ENCODE measurements at places on chromosomes 7 and 10. TPM values are rescaled to one million over a fixed set of nuclear protein-coding genes. Genes with fewer than 3 reads are reported as not detected.
A peak's percentile ranks its signal among the peaks of the same experiment; 100 is the strongest.

DNA sequence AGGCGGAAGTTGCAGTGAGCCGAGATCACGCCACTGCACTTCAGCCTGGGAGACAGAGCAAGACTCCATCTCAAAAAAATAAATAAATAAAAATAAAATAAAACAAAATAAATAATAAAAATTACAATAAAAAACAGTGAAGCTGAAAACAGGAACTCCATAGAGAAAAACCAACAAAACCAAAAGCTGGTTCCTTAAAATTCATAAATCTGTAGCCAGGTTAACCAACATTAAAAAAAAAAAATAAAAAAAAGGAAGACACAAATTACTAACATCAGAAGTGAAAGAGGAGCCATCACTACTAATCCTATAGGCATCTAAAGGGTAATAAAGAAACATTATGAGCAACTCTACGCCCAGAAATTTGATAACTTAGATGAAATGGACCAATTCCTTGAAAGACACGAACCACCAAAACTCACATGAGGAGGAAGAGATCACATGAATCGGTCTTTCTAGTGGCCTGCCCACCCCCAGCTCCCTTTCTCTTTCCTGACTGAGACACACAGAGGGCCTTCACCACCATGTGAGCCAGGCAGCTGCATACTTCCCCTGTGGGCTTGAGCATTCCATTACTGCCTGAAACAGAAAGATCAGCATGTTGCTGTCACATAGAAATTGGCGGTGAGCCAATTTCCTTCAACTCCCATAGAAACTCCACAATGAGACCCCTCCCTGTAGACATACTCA, 208.7 kb downstream of the MAD1L1 start:
- no peak for DNase-seq

GRCh38 chr7:80703272-80703671, 64.8 kb downstream of the CD36 start:
- DNase-seq = no peak

DNA sequence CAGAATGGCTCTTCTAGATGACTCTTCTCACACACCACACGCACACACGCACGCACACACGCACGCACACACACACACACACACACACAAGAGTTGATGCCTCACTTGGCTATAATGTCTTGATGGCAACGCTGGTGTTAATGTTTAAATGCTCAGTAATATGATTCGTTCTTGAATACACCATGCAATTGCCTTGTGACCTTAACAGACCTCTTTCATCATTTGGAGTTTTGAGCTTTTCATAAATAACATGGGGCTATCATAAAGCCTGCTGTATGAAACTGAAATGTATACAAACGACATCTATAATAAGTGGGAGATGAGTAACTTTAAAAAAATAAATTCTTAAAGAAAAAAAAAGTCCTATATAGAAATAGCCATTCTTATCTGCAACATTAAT, 8.2 kb downstream of the JCAD start:
- no peak for DNase-seq

- no peak for DNase-seq
Observed at GRCh38 chr7:52639126-52639525, 396.3 kb upstream of the POM121L12 start.

DNA sequence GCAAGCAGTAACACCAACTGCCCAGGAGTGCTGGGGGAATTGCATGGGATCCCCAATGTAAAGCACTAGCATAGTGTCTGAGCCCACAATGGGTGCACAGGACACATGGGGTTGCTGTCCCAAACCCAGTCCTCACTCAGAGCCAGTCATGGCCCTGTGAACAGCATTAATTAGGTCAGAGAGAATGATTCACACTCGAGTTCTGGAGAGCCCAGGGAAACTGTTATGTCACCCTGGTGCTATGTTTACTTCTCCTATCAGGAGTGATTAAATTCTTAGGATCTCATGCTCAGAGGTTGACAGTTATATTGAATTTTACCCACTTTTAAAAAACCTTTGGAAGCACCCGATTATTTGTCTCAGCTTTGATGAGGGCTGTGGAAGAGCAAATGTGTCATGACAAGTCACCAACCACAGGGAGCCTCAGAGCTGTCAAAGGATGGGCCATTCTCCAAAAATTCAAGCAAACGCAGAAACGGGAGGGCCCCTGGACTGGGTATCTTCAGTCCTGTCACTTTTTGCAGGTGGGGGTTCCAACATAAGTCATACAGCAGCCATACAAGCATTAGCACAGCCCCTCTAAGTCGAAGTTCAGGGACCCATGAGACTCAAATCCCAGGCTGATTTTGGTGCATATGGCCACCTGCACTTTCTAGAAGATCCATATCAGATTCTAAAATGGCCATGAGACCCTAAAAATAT, 1.3 kb upstream of the RASSF4 start:
- no peak for DNase-seq

GRCh38 chr7:141431140-141431479, 120.1 kb upstream of the AGK start:
- no peak for DNase-seq

DNA sequence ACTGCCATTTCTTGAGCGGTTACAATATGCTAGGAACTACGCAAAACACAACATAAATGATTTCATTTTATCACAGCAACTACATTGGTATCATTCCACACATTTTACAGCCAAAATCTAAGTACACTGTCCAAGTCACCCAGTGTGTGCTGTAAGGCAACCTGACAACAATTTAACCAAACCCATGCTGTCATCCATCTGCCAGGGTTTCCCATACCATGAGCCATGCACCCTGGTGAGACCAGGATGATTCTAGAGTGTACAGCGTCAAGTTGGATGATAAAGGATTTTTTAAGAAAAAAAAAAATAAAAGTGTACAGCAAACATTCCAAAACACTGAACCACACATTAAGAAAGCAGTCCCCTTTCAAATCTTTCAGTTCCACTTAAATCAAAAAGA, 52.9 kb downstream of the PIK3AP1 start:
- DNase-seq = no peak

GRCh38 chr10:132400547-132401151, 3.6 kb downstream of the PWWP2B start:
- DNase-seq = no peak

GRCh38 chr7:101635484-101635883, 6.4 kb upstream of the MYL10 start:
- no peak for DNase-seq

GRCh38 chr10:48944171-48944570, 4.5 kb upstream of the LRRC18 start:
- DNase-seq = no peak

DNA sequence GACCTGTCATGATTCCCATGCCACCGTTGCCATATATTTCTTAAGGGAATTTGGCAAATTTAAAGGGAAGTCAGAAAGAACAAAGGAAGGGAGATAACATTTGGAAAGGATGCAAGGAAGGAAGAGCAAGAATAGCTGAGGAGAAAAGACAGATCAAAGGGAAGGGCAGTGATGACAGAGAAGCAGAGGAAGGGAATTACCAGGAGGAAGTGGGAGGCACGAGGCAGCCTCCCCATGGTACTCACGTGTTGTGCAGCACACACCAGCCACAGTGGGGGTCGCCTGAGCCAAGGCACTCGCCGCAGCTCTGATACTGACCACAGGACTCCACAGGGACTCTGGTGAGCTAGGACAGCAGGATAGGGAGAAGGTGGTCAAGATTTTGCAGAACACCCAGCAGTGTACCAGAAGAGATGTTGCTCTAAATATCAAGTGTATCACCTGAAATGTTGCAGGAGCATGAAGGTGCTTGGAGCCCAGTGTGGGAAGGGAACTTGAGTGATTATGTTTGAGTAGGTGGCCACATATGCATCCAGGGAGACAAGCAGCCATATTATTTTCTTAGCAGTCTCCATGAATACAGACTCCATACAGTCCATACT, 335.3 kb downstream of the PLXNA4 start:
- no peak for DNase-seq

GRCh38 chr7:2241580-2242540, at the start of the genes MRM2 and NUDT1:
Gene MRM2, minus strand, starts transcription at chr7:2242205. Its CDS starts 36 bp downstream, at chr7:2242169.
Gene NUDT1, plus strand, starts transcription at chr7:2242226. Its CDS starts 2,349 bp downstream, at chr7:2244575.
- peak; percentile 50 for DNase-seq

DNA sequence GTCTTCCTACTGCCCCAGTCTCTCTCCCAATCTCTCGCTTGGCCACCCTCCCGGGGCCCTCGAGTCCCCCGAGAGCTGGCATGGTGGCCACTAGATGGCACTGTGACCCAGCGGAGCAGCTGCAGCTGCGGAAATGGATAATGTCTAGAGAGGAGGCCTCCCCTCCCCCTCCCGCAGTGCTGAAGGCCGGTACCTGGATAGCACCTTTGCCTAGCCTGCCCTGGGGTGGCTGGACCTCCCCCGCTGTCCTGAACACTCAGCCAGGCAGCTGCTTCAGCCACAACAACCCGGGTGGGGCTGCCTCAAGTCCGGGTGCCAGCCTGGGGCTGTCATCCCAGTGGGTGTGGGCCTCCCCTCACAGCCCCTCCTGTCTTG, 65.2 kb downstream of the GOLGA7B start:
- DNase-seq = peak; percentile 52

DNA sequence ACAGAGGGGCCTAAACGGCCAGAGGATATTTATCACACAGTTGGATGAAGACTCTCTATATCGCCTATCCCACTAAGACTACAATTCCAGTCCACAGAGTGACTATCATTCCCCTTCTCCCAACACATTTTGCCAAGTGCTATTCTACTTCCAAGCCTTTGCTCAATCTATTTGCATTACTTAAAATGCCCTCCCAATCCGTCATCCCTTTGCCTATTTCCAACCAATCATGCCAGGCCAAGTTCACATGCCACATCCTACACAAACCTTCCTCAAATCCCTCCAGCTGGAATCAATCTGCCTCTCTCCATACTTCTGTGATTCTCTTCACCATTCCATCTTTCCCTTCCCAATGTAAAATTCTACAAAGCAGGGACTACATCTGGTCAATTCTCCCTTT, 38.2 kb downstream of the SMURF1 start:
- no peak for DNase-seq

GRCh38 chr10:17196573-17196972, 4.9 kb downstream of the TRDMT1 start:
- no peak for DNase-seq

DNA sequence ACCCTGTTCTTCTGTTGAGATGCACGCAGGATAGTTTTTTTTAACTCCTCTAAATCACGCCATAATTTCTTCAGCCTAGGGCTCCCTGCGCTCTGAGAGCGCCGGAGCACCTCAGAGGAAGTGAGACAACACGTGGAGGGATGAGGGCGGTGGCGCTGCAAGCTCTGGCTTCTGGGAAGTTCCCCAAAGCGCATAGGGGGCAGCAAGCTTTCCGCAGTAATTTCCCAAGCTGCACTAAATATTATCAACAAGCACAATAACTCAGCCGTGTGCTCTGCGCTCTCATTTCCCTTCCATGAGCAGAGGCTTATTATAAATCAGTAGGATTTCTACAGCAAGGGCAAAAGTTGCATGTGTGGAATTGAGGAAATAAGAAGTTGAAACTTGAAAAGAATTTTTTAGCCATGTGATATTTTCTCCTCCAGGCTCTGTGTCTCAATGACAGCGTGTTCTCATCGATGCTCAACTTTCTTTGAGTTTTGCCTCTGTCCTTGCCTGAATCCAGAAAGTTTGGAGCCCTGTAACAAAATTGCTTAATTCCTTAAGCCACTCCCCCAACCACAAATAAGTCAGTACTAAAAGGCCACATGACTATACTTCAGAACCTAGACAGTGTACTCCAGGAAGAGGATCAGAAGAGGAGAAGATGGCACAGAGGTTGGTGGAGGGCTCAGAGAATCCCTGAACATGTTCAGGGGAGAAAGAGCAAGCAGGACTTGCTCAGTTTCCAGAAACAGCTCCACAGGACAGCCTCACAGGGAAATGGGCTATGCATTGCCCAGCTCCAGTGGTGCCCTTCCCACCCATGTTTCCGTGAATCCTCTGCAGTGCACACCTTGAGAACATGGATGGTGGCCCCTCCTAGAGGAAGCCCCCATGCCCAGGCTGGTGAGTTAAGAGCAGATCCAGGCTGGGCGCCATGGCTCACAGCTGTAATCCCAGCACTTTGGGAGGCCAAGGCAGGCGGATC, 221.5 kb upstream of the GHITM start:
- DNase-seq = no peak

DNA sequence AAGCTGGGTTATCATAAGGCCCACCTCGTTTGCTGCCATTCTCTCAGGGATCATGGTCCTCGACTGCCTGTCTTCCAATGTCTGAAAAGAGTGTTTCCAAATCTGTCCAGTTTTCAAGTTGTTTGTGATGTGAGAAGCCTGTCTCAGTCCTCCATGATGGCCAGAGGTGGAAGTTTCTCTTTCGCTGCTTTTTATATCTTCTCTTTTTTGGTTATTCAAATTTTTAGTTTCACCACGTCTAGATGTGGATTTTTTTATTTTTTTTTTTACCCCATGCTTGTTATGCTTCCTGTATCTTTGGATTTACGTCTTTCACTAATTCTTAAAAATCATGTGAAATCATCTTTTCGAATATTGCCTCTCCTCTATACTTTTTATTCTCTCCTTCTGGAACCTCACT, 6.1 kb upstream of the RBM33 start:
- no peak for DNase-seq

- DNase-seq = no peak
Observed at GRCh38 chr10:71083716-71083975, 128.7 kb upstream of the UNC5B start.

DNA sequence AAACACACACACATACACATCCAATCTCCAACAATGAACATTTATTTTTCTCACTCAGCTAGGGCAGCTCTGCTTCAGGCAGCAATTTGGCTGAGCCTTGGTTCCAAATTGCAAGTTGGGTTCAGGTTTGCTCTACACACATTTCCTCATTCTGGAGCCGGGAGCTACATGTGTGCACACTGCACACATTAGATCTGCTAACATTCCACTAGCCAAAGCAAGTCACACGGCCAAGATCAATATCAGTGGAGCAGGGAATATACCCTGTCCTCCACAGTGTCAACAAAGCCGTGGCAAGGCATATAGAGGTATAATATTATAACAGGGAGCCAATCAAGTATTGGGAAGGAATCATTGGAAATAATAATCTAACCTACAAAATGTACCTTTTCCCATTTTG, 57.5 kb upstream of the PPP1R3C start:
- no peak for DNase-seq

DNA sequence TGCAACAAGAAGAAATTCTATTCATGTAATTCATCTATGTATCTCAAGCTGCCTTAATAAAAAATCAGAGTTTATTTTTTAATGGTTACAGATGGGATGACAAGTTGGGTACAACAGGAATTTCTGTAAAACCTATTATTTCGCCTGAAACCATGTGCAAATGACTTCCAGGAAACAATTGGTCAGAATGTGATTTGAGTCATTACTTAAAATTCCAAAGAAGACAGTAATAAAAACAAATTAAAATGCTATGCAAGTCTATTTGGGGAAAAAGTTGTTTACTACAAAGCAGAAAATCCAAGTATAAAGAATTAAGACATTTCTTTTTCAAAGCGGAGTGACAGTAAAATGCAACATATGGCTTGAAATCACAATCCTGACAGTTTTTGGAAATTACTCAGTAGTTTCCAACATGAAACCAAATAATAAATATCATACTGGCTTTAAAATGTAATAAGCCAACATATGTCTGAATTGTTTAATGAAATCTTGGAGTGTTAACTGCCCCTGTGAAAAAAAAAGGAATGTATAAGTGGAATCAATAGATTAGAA, 41.5 kb upstream of the SEMA3C start:
- no peak for DNase-seq

- no peak for DNase-seq
Observed at GRCh38 chr7:25272265-25272664, 44.0 kb upstream of the NPVF start.

BTBD16 gene
- total RNA-seq = not detected

H2BK1 gene
- total RNA-seq = 4.1 TPM

SLC16A9 gene
- total RNA-seq = 0.18 TPM

CDK5 gene
- total RNA-seq = 4.7 TPM

C10orf105 gene
- 0.37 TPM for total RNA-seq

LEP gene
- total RNA-seq = not detected

FGFBP3 gene
- total RNA-seq = 1.7 TPM

GLI3 gene
- 1.1 TPM for total RNA-seq

ETV1 gene
- not detected for total RNA-seq

ZNF467 gene
- total RNA-seq = 3.3 TPM

VPS26A gene
- 36.7 TPM for total RNA-seq

TSPAN15 gene
- total RNA-seq = 20.3 TPM
